IPS DF 6.9 (cell line): ENCODE measurements at places on chromosomes 12 and 14.

- DNase-seq = no peak
Measured at GRCh38 chr12:18139989-18140596, 50.1 kb upstream of the RERGL start.

DNA sequence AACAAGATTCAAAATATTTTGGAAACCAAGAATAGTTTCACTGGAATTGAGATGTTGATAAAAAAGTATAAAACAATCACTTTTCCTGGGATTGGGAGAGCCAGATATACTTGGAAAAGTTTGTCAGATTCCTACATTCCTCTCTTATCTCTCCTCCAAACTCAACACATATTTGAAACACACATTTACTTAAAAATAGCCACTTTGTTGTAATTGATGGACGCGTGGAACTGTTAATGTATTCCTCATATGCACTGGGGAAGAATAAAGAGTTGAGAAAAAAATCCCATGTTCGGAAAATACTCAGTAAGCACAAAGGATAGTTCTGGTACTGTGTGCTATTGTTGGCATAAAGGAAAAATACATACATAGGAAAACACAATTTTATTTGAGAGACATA, 195.6 kb upstream of the FLRT2 start:
- no peak for DNase-seq

GRCh38 chr12:644818-645552, 18.3 kb downstream of the NINJ2 start:
- DNase-seq = no peak

GRCh38 chr14:61927060-61927459, 164.8 kb downstream of the SNAPC1 start:
- DNase-seq = no peak
